ENCODE measurements at places on chromosomes 16 and 17.

DNA sequence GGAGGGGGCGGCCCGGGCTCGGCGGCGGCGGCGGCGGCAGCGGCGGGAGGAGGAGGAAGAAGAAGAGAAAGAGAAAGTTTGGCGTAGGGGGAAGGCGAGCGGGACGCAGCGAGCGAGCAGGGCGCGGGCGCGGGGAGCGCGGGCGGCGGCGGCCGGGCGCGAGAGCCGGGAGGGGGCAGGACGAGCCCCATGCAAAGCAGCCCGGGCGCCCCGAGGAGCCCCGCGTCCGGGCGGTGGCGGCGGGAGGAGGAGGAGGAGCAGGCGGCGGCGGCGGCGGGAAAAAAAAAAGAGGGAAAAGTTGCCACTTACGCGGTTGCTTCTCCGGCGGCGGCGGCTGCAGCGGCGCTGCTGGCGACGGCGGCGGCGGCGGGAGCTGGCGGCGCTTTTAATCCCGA is 10.3 kb upstream of the ZFHX3 start:
- DNase-seq, result peak; percentile 66

GRCh38 chr16:26133416-26134093 is 441.8 kb downstream of the HS3ST4 start:
- no peak for DNase-seq

GRCh38 chr17:31560616-31561235 is 169.3 kb downstream of the RAB11FIP4 start:
- no peak for DNase-seq

DNA sequence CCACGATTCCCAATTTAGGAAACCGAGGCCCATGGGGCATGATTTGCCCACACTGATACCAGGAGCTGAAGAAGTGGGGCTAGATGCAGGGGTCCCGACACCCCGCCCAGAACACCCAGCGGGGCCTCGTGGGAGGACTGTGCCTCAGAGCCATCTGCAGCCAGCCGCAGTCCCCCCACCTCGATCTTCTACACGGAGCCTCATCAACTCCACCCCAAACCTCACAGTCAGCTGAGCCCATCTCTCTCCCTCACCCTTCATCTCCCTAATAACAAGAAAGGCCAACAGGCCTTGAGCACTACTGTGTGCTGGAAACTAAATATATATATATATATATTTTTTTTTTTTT is 4.2 kb downstream of the ITGAE start:
- DNase-seq, result no peak

DNA sequence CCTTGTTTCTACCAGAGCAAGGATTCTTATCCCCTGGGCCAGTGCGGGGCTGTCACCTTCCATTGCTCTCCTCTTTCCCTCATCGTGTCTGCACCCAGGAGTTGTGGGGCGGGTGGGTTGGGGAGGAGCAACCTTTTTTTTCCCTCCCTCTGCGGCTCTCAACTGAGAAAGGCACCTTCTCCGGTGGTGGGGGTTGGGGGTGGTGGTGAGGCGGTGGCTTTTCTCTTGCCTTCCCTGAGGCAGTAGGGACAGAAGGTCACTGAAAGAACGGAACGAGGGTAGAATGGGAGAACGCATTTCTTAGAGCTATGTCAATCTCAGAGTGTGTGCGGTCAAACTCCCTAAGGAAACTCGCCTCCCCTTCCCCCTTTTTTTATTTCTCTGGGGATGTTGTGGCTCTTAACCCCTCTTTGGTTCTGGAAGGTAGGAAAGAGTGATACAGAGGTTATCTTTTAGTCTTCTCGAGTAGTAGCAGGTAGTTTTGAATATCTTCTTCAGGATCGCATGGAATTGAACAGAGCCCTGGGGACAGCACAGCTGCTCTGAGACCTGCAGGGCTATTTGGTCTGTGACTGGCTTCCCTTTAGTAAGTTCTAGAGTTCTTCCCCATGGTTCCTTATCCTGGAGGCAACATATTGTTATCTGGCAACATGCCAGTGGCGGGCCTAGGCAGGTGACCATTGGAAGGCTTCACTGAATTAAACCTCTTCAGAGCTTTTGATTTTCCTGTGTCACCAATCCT is 994 bp downstream of the CLTC start:
- DNase-seq, result peak; percentile 67

DNA sequence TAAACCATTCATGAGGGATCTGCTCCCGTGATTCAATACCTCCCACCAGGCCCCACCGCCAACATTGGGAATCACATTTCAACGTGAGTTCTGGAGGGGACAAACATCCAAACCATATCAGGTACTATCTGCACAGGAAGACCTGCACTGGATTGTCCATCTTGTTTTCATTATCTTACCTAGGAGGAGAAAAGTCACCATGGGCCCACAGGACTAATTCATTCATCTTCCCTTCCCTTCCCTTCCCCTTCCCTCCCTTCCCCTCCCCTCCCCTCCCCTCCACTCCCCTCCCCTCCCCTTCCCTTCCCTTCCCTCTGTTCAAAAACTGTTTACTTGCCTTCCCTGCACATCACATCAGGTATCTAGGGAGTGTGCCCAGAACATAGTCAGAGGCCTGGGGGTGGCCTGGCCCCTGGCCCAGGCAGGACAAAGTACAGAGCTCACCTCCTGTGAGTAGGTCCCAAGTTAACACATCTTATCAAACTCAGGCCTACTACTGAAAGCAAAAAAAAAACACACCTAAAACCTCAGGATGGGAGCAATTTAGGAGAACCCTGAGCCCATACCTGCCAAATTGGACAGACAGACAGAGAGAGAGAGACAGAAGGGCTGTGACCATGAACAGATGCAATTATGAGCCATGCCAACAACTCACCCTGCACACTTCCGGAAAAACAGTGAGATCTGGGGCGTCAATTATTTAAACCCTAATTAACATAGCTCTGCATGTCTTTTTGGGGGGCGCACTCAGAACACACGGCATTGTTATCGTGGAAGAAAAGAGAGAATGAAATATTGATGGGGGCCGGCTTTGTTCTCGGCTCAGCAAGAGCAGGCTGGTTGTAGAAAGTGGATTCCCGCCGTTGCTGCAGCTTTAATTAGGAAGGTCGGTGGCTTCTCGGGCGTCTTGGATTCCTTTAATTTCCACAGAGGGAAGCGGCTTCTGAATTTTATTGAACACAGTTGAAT is 151.2 kb downstream of the IRX5 start:
- DNase-seq, result no peak

DNA sequence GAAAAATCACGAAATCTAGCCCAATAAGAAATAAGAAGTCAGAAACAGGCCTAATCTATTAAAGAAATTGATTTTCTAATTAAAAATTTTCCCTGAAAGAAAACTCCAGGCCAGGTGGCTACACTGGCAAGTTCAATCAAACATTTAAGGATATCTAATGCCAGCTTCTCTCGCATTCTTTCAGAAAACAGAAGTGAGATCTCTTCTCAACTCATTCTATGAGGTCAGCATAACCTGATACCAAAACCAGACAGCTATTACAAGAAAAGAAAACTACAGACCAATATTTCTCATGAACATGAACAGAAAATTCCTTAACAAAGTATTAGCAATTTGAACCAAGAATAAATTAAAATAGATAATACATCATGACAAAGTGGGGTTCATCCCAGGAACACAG is 52.4 kb downstream of the AXIN2 start:
- DNase-seq, result no peak

GRCh38 chr16:12551530-12551929 is 252.2 kb downstream of the CPPED1 start:
- DNase-seq, result no peak

DNA sequence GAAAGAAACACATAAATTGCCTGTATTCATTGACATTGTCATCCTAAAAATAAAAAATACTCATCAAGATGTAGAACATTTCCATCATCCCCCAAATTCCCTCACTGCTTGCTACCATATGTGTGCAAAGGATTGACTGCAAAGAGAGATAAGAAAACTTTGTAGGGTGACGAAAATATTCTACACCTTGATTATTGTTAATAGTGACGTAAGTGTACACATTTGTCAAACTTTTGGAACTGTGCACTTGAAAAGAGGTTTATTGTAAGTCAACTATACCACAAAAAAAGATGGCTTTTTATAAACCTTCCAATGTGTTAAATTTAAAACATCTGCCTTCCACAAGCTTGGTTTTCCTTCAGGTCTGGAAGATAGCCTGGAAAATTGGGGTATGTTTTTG is 359.5 kb downstream of the CDH8 start:
- no peak for DNase-seq

DNA sequence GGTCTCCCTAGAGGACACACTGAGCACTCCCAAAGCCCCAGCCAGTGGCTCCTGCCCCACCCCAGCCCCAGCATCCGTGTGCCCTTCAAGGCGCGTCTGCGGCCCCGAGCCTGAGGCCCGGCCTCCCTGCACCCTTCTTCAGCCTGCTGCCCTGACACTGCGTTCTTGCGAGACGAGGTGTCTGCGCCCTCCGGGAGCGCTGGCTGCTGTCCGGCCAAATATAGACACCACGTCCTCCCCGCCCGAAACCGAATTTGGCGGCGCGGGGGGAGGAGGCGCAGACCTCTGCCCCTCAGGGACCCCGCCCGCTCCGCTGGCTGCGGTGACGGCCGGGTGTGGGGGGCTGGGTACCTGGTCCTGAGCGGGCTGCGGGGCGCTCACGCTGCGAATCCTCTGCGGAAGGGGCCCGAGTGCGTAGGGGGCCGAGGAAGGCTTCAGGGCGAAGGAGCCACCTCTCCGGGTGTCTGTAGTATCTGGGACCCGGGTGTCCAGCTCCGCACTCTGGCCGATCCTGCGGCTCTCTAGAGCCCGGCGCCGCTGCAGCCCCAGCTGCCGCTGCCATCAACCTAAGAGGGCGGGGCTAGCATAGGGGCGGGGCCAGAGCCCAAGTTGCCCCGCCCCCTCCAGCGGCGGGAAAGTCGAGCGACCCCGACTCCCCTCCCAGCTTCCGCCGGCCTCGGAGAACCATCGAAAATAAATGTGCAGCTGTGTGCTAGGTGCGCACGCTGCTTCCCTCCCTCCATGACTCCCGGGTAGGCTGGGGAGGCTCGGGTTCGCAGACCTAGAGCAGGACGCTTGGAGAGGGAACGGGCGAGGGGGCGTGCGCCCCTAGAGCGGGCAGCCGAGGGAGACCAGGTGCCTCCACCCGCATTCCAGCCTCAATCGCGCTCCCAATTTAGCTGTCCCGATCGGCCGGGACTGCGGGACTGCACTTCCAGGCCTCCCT is at the start of gene CORO6:
TSS of gene CORO6 (minus strand) at position 576 of the 946 bp plus-strand sequence. CDS start 1,491 bp downstream, outside the sequence.
- DNase-seq, result peak; percentile 63

DNA sequence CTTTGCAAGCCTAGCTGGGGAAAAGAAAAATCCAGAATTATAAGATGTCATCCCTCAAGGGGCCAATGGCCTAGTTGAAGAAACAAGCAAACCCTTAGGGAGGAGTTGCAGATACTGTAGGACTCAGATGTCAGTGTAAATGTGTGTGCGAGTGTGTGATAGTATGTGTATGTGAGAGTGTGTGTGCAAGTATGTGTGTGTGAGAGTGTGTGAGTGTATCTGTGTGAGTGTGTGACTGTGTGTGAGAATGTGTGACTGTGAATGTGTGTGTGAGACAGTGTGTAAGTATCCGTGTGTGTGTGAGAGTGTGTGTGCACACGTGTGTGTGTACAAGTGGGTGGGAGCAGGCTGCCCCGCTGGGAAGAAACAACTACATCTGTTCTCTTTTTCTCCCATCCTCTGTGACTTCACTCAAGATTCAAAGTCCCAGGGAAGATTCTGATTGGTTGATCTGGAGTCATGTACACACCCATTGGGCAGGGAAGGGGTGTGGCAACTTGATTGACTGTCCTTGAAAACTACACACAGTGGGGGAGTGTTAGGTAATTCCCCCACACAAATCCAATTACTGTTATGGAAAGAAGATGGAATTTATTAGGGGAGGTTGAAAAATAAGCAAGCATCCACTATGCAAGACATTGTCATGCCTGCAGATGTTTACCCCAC is 40.7 kb downstream of the IRX3 start:
- no peak for DNase-seq

DNA sequence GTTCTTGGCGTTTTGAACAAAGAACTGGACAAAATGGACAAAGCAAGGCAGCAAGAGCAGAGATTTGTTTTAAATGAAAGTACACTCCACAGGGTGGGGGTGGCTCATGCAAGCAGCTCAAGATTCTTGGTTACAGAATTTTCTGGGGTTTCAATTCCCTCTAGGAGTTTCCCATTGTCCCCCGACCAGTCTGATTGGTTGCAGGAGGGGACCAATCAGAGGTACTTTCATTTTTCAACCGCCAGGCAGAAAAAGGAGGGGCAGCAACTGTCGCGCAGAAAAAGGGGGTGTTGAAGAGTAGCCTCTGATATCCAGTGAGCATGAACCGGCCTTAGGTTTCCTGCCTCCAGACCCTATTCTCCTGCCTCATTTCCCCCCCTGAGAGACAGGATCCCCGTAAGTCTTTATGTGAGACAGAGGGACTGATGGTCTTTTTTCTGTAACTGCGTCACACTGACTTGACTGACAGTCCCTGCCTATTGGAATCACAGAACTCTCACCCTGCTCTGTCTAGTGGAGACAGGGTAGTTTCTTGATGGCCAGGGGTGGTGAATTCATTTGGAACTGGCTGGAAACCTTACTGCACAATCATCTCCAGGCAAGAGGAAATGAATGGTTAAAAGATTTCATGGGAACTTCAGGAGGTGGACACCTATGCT is 59.4 kb upstream of the ALOX12 start:
- no peak for DNase-seq

DNA sequence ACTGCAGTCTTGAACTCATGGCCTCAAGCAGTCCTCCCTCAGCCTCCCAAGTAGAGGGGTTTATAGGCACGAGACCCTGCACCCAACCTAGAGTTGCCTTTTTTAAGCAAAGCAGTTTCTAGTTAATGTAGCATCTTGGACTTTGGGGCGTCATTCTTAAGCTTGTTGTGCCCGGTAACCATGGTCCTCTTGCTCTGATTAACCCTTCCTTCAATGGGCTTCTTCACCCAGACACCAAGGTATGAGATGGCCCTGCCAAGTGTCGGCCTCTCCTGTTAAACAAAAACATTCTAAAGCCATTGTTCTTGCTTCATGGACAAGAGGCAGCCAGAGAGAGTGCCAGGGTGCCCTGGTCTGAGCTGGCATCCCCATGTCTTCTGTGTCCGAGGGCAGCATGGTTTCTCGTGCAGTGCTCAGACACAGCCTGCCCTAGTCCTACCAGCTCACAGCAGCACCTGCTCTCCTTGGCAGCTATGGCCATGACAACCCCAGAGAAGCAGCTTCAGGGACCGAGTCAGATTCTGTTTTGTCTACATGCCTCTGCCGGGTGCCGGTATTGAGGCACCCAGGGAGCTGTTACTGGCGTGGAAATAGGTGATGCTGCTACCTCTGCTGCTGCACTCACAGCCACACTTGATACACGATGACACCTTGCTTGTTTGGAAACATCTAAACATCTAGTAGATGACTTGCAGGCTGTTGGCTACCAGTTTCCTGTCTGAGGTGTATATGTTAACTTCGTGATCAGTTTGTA is 3.3 kb downstream of the RPL13 start:
- DNase-seq, result peak; percentile 6

- DNase-seq, result no peak
These were observed 14.3 kb downstream of the CMTM4 start for GRCh38 chr16:66682271-66682670.

- DNase-seq, result peak; percentile 49
These were observed 17.6 kb downstream of the HIGD1B start for GRCh38 chr17:44865231-44865660.

Data from left colon (tissue), 2 donors.